ENCODE measurements at places on chromosomes 7 and 10.

GRCh38 chr7:13834328-13834761 lies 155.1 kb downstream of the ETV1 start:
- no peak for DNase-seq

- DNase-seq = no peak
These were observed 23.9 kb upstream of the GIMAP6 start for GRCh38 chr7:150656047-150656446.

- DNase-seq = no peak
These were observed 289.6 kb downstream of the TCERG1L start for GRCh38 chr10:131021969-131022368.

GRCh38 chr7:108424013-108424412 lies 32.2 kb downstream of the NRCAM start:
- no peak for DNase-seq

- DNase-seq = no peak
These were observed 604.9 kb downstream of the LRMDA start for GRCh38 chr10:76036111-76036940.

DNA sequence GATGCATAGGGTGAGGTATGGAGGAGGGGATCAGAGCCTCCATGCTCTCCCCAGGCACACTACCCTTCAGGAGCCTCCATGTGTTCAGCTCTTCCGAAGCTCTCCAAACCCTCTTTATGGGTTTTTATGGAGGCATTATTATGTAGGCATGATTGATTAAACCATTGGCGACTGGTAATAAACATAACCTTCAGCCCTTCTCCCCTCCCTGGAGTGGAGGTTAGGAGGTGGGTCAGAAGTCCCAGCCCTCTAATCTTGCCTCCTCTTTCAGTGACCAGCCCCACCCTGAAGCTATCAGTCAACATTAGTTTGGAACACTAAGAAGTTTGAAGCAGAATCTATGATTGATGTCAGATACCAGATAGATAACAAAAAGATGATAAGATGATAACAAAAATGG lies 23.3 kb downstream of the CAPZA2 start:
- no peak for DNase-seq

DNA sequence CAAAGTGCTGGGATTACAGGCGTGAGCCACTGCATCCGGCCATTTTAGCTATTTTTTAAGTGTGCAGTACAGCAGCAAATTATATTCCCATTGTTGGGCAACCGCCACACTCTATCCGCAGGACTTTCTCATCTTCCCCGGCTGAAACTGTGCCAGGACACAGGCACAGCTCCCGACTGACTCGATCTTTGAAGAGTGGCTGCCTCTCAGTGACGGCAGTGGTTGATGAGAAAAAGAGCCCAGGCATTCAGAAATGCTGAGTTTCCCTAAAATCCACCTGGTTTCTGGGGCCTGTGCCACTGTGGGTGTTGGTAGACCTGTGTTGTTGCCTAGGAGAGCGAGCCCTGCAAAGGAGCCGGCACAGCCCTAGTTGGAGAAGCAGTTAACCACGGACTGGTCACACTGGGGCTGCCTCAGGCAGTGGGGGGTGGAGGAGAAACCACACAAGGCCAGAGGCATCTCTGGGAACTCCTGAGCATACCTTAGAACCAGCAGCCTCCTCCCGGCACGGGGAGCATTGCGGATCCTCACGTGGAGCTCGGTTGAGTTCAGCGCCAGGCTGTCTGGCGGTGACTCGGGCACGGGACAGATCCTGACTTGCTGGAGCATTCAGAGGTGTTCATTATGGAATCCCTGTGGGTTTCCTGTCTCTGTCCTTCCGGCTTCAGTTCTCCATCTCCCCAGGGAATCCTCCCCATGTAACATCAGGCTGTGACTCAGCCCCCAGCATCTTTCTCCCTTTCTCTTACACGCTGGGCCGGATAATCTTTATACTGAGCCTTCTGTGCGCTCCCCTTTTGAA lies 16.2 kb downstream of the PFKFB3 start:
- DNase-seq = no peak

GRCh38 chr10:77943121-77943901 lies 16.8 kb upstream of the DLG5 start:
- DNase-seq = no peak

- DNase-seq = no peak
These were observed 100.3 kb downstream of the TRRAP start for GRCh38 chr7:98978672-98979071.

- peak; percentile 97 for DNase-seq
These were observed at the start of gene RFC2 for GRCh38 chr7:74254129-74254857. Gene RFC2 (minus strand): TSS chr7:74254399. CDS start chr7:74254383, 16 bp downstream.

GRCh38 chr7:118029826-118030422 lies 154.0 kb upstream of the LSM8 start:
- no peak for DNase-seq

GRCh38 chr10:30973737-30974136 lies 57.9 kb downstream of the ZNF438 start:
- DNase-seq = no peak

All from CD8-positive, alpha-beta T cell (primary cell).